ENCODE measurements at places on chromosomes 1 and 21. TPM values are rescaled to one million over a fixed set of nuclear protein-coding genes. Genes with fewer than 3 reads are reported as not detected.

The AMY1A gene
- not detected for total RNA-seq

The SYPL2 gene
- total RNA-seq, result 2.0 TPM

The LAMTOR2 gene
- total RNA-seq, result 48.5 TPM

DNA sequence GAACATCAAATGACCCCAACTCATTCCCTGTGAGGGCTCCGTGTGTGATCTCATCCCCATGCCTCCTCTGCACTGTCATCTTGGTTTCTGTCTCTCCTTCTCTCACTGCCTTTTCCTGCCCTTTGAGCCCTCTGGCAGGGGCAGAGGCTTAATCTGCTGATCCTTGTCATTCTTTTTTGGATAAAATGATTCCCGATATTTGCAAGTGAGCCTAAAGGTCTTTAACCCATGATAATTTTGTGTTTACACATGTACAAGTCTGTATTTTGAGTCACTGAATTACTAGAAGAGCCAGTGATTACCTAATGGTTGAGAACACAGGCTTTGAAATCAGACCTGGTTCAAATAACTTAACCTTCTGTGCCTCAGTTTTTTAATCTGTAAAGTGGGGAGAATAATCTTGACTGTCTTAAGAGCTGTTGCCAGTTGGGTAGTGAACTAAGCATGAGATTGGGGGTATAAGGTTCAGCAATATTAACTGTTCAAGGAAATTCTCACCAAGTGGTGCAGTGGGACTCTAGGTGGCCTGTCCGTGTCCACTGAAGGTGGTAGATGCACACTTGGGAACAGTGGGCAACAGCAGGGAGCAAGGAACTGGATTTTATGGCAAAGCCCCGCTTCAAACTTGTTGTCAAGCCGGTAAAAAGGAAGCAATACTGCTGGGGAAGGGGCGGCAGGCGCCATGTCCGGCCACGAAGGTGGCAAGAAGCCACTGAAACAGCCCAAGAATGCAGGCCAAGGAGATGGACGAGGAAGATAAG is 1.6 kb downstream of the ECHDC2 start:
- DNase-seq, result no peak

GRCh38 chr1:180912211-180912800 is 391 bp upstream of the KIAA1614 start:
- peak; percentile 60 for DNase-seq

The ASTN1 gene
- 1.1 TPM for total RNA-seq

DNA sequence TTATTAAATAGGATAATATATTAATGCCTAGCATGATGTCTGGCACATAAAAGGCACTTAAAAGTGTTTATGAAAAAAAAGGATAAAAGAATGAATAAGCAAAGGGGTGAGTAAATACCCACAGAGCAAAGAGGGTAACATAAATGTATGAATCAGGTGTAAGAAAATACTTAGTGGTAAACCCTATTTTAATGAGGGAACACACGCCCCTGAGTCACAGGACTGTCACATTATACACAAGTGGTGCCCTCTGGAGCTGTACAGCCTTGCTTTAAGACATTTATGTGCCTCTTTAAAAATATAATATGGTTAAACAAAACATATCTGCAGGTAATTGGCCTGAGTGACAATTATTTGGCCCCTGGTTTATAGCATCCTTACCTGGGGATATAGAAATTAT is 78.1 kb upstream of the PTBP2 start:
- no peak for DNase-seq

DNA sequence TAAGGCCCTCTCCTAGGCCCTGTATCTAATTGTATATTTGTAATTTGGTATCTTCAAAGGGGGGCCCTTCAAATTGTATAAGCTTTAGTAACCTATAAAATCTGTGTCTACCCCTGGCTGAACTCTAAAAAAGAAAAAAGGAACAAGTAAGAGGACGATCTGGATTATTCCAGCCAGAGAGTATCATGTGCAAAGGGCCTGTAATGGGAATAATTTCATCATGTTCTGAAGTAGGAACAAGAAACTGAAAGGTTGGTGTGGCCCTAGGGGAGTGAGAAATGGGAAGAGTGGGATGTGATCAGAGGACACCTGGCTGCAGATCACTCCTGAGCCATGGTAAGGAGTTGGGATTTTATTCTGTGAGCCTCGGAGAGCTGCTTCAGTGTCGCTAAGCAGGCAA is 14.7 kb downstream of the PTAFR start:
- DNase-seq, result no peak

DNA sequence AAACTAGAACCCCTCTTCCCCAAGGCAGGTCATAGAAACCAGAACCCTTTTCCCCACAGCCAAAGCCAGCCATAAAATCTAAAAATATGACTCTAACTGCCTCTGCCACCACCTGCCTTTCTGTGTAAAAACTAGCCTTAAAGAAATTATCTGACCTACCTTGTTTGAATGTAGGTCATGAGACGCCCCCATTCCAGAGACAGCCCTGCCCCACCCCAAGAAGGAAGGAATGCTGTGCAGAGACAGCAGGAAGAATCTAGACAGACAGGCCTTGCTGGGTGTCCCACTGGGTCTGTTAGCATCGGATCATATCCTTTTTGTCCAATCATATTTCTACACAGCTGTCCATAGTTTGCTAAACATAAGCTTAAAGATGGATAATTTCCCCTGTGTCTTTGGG is 128.4 kb upstream of the RAB4A start:
- peak; percentile 31 for DNase-seq

DNA sequence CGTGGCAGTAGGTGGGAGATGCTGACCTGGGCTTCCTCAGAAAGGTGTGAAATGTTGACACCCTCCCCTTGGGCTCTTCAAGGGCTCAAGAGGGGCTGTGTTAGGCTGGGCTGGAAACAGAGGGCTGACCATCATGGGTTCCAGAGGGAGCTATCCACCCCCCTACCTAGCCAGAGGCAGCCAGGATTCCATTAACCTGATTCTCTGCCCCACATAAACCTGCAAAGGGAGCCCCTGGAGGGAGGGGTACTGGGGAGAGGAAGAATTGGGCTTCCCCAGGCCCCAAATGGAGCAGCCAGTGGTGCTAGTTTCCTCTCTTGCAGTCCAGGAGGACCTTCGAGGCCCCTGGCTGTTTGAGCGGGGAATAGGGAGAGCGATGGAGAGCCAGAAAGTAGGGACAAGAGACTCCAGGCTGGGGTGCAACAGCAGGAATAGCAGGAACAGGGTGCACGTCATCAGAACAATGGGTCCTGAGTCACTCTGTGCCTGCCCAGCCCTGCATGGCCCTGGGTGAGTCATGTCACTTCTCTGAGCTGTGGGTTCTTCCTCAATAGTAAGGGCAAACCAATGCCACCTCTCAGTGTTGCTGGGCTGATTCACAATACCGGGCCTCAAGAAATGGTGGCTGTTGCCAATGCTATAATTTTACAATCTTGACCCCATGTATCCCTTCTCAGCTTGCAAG is 121.2 kb downstream of the EPHB2 start:
- DNase-seq, result peak; percentile 58

DNA sequence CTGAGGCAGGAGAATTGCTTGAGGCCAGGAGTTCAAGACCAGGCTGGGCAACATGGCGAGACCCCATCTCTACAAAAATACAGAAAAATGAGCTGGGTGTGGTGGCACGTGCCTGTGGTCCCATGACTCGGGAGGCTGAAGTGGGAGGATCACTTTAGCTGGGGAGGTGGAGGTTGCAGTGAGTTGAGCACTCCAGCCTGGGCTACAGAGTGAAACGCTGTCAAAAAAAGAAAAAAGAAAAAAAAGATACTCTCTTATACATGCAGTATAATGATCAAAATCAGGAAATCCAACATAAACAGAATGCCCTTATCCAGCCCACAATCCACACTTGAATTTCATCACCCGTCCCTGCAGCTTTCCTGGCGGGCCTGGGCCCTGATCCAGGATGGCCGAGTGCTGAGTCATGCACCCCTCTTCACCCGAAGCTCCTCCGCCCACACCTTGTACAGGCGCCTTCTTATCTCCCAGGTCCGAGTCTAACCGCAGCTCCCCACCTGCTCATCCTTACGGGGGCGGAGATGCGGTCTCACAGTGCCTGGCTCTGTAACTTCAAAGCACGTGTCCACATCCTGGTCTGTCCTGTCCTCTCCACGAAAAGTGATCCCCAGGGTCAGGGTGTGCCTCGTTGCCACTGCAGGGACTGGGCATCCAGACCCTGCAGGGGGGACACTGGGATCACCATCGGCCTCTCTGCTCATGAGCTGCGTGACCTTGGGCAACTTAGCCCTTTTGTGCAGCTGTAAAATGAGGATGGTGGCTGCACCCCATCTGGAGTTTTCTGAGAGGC is 120.2 kb upstream of the SLC45A1 start:
- peak; percentile 82 for DNase-seq

The CCDC190 gene
- total RNA-seq, result not detected

GRCh38 chr1:1604374-1605033 is 4.6 kb upstream of the FNDC10 start:
- no peak for DNase-seq

- no peak for DNase-seq
Measured at GRCh38 chr1:218444588-218444987, 99.5 kb downstream of the TGFB2 start.

DNA sequence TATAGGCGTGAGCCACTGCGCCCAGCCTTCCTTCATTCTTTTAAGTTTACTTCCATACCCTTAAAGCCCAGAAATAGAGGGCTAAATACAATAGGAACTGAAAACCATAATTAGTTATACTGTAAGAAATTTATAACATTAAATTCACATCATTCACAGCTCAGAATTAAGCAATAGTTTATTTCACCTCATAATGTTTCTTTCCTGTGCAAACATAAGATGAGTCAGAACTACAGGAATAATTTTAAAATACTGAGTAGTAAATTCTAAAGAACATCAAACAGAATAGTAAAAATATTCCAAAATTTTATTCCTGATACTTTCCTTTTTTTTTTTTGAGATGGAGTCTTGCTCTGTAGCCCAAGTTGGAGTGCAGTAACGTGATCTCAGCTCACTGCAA is 24.1 kb downstream of the POGZ start:
- no peak for DNase-seq

- no peak for DNase-seq
Measured at GRCh38 chr1:178273707-178274410, 180.0 kb downstream of the RASAL2 start.

The C1orf116 gene
- total RNA-seq, result 18.3 TPM

- no peak for DNase-seq
Measured at GRCh38 chr1:63624911-63625310, 31.7 kb downstream of the PGM1 start.

The TNFRSF25 gene
- total RNA-seq, result 4.8 TPM

- DNase-seq, result no peak
Measured at GRCh38 chr21:45994086-45994661, 12.6 kb downstream of the COL6A1 start.

The C4BPB gene
- total RNA-seq, result 16.8 TPM

The GSTM1 gene
- total RNA-seq, result 21.1 TPM

The C1orf141 gene
- total RNA-seq, result not detected

- no peak for DNase-seq
Measured at GRCh38 chr1:47469910-47470309, 32.1 kb downstream of the FOXD2 start.

DNA sequence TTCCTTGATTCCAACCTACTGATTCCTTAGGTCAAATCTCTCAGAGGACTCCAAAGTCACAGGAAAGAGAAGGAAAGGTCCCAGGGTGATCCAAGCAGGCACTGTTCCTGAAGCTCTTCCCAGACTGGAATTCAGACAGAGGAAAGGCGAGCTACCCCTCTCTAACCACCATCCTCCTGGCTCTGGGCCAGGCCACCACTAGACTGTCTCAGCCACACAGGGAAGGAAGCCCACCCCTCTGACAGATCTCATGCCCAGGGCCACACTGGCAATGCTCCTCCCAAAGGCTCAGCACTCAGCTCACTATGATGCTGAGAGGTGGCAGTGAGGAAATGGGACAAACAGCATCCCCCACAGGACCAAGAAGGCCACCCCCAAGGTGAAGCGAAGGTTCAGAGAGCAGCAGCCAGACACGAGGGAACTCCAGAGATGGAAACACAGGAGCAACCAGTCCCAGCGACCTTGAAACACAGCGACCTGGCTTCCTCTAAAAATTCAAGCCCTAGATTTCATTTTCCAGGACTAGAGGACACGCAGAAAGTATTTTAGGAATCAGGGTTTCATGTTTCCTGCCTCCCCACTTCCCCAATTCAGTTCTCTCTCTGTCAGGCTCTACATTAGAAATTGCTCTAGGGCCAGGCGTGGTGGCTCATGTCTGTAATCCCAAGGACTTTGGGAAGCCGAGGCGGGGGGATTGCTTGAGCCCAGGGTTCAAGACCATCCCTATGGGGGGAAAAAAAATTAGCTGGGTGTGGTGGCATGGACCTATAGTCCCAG is 18.8 kb downstream of the PIK3C2B start:
- DNase-seq, result no peak

DNA sequence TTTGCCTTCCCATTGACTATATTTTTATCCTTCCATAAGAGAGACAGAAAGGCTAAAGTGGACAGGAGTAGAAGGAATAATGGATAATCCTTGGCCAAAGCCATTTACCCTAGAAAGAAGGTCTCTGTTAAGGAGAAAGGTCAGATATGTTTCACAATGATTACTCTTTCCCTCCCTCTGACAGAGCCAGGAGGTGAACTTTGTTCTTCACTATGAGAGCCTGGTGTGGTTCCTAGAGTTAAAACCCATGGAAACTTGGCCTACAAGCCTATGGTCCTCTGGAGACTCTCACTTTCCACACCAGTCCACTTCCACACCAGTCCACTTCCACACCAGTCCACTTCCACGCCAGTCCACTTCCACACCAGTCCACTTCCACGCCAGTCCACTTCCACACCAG is 479.9 kb upstream of the ZP4 start:
- peak; percentile 9 for DNase-seq

- DNase-seq, result no peak
Measured at GRCh38 chr1:209107535-209107934, 476.0 kb upstream of the CAMK1G start.

GRCh38 chr1:22750685-22751051 is 40.0 kb downstream of the EPHB2 start:
- DNase-seq, result peak; percentile 51

DNA sequence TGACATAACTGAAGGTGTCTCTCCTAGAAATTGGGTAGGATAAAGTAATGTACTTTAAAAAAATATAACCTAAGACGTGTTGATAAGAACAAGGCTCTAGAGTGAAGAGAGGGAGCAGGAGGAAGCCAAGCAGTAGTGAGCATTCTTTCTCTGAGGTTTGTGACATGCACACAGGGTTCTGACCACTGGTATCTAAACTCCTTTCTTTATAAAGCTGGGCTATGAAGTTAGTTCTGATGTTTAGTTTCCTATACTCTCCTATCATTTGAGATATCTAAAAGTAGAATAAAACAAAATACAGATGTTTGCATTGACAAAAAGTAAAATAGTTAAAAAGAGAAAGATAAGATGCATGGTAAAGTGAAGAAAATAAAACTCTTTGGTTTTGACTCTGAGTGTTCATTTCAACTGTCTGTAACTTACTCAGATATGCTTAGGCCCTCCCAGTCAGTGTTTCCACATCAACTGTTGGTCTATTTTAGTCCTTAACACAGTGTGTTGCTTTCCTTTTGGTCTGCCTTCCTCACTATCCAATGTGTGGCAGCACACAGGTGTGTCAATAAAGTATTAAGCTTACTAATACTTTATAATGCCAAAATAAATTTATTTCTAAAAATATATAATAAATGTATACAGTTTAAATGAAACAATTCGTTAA is 543.5 kb downstream of the PTPRC start:
- DNase-seq, result no peak

The RGS8 gene
- not detected for total RNA-seq

The SLC2A5 gene
- 7.2 TPM for total RNA-seq

GRCh38 chr1:219405531-219406331 is 207.2 kb downstream of the ZC3H11B start:
- DNase-seq, result no peak

The FCAMR gene
- 0.70 TPM for total RNA-seq

The LRRC39 gene
- total RNA-seq, result 1.2 TPM
